ENCODE measurements at places on chromosomes 12 and 14.

DNA sequence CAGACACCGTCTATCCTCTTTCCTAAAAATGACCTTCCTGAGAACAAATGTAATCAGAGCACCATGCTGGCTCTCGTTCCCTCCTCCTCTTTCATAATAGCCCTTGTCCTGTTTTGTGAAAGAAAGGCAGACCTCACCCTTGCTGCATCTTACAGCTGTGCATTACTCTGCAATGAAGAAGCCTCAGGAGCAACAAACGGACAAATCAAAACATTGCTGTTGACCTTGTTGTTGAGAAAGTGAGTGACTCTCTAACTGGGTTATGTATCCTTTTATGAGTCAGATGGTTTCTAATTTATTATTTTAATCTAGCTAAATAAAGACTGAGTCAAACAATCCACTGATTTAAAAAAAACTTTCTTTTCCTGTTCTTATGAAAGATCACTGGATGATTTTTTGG, 180.9 kb downstream of the RPS29 start:
- no peak for DNase-seq

DNA sequence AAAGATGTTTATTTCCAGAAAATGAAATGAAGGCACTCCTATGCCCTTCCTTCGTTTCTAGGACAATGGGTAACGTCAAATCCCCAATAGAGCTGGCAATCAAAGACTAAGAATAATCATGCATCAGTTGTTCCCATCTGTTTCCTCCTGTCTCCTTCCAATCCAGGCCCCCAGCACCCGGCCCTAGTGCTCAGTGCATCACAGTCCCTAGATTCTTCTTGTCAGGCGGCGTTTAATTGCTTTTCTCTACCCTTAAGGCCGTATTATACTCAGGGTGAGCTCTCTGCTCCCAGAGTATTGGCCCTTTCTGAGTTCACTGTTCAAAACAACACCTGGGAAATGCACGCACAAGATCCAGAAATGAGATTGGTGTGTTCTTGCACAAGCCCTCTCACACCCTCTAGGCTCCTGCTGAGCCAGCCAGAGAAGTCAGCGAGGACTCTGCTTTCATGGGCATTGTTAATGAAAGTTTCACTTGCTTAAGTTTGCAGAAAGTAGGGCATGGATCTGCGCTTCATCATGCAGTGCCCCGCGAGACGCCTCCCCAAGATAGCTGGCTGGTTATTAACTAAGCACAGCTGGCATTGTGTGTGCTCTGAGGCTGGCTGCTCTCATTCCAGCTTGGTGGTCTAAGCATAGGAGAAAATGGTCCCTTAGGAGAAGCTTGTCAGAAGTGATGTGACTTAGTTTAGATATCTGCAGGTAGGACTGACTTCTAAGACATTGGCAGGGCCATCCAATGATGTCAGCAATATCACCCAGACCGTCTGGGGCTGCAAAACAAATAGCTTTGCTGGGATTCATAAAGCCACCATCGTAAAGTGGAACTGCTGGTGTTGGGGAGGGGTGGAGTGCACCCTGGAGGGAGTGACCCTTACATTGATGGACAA, 28.7 kb downstream of the CRACR2A start:
- DNase-seq = no peak

GRCh38 chr12:49109641-49110463, 795 bp downstream of the LMBR1L start:
- peak; percentile 32 for DNase-seq

DNA sequence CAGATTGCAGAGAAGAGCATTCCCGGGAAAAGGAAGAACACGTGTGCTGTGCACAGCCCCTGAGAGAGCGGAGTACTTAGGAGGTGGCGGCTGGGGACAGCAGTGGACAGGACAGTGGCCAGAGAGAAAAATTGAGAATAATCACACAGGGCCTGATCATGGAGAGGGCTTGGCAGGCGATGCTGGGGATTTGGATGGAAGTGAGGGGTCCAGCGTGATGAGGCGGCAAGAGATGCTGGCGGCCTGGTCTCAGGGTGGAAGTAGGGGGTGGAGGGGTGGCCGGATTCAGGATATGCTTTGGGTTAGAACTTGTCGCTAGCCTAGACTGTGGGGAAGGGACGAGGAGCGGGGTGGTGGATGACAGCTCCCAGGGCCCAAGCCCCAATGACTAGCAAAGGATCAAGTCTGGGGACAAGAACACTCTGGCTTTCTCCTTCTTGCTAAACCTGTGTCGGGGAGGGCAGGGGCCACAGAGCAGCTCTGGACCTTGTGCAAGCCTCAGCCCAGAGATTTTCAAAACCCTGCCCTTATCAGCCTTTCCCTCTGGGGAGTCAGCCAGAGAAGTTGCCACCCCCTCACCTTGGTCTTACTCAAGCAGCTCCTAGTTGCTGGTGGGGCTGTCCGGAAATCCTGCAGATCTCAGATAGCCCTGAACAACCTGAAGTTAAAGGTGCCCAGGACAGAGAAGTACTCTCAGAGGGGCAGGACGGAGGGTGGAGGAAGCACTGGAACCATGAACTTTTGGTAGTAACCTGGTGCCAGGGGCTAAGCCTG, 1.3 kb downstream of the HVCN1 start:
- DNase-seq = no peak

DNA sequence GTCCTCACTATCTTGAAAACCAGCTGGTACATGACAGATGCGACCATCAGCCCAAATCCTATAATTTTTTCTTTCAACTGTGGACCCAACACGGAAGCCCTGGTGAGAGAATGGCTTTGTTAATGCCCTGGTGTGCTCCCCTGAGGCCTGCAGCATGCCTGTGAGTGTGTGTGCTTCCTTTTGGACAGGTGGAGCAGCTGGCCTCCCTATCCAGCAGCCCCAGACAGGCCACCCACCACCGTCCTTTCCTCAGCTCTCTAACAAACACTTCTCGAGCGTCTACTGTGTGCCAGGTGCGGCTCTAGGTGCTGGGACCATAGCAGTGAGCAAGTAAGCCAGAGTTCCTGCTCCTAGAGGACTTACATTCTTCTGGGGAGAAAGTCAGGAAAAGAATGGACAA, 78.9 kb upstream of the GZMB start:
- no peak for DNase-seq

DNA sequence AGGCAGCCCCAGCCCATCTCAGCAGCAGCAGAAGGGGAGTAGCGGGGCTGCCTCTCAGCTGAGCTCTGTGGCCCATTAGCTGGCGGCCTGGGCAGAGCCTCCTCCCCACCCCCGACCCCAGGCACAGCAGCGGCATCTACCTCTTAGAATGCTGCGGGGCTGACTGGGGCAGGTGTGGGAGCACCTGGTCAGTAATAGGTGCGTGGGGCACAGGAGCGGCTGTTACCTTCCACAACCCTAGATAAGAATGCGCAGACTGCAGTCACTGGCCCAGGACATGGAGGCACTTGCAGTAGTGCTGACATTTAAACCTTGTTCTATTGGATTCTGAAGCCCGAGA, 35.6 kb downstream of the SYNE3 start:
- no peak for DNase-seq

DNA sequence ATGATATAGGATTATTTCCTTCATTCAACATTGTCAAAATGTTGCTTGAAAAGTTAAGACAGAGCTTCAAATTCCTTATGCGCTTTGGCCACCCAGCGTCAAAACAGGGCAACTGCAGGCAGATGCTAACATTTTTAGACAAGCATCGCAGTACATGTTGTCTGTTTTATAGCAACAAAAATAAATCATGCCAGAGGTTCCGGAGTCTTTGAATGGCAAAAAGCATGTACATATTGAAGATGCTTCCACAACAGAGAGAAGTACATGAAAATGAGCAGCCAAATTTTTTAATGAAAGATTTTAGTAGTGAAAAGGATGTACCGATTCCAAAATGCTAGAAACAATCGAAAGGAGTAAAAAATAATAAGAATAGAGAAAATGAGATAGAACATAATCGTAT, 49.8 kb upstream of the USP15 start:
- DNase-seq = peak; percentile 49

DNA sequence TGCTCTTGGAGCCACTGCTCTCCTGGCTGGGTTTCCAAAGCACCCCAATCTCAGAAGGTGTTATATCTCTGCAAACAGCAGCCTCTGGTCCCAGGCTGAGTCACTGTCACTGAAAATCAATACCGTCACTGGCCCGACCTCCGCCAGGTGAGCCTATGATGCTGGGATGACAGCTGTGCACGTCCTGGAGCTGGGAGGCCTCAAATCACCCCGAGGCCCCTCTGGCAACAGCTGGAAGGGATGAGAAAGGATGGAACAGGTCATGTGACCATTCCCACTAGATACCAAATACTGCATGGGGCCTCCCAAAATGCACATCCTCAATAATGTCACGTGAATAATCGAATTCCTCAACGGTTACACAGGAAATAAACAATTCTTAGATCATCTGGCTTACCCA, 190.8 kb downstream of the TTC7B start:
- DNase-seq = no peak

DNA sequence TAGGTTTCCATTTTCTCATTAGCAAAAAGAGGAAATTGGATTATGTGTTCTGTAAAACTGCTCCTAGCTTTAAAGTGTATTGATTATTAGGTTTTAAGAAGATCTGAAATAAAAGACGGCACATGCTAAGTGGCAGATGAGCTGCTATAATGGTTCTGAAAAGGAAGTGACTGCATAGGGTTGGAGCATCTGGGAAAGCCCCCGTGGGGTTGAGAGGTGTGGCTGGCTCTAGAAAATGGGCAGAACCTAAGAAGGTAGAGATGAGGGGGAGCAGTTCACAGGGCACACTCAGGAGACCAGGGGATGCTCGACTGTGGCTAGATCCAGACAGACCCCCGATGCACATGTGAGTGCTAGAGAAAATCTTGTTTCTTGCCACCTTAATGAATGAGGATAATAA, 1.9 kb downstream of the IFNG-AS1 start:
- DNase-seq = peak; percentile 64

DNA sequence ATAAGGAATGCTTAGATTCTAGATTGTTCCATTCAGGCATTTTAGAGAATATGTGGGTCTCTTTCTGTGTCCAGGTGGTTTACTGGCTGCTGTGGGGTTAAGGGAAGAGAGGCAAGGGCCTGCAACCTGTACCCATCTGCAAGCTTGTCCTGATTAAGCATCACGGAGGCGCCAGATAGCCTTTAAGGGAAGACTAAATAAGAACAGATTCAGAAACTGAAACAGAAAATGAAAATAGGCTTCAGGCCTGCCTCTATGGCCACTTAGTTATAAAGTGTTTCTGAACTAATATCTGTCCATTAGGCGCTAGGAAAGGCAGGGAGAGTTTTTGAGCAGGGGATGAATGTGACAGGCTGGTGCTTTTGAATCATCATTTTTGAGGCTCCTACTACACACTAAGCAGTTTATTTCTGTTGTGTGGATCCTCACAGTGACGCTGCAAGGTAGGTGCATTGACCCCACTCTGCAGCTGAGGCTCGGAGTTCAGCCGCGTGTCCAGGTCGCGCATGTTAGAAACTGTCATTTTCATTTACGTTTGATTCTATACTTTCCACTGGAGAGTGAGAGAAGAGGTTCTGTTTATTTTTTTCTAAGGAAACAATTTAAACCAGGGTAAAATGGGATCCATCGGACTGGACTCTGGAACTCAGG, 47.4 kb downstream of the SLC6A12 start:
- DNase-seq = no peak

DNA sequence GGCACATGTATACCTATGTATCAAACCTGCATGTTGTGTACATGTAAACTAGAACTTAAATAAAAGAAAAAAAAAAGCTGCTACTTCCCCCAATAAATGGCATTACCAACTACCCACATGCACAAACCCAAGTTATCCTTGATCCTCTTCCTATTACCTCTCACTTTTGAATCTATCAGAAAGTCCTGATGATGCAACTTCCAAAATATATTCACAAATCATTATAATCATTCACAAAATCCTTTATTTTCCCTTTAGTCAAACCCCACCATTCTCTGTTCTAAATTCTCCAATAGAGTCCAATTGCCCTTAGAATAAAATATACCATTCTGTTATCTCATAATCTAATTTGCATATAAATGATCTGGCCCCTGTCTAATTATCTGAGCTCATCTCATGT, 92.0 kb downstream of the PLEKHG7 start:
- DNase-seq = no peak

DNA sequence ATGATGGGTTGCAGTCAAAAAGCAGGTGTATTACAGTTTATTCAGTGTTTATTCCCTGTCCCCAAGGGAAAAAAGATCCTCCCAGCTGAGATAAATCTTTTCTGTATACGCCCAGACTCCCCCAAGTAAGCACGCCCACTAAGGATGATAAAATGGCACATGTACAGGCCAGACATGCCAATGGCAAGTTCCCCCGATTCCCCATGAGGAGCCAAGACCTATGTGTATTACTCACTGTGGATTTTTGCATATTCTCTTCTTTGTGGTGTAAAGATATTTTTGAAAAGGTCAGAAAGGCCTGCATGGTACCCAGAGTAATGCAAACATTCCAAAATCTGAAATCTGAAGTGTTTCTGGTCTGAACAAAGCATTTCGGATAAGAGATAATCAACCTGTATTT, 22.2 kb downstream of the NR2C1 start:
- DNase-seq = no peak

- DNase-seq = peak; percentile 22
Measured at GRCh38 chr12:57521525-57522010, 1.1 kb upstream of the MBD6 start.

GRCh38 chr12:93229494-93230325, 148.0 kb upstream of the NUDT4 start:
- DNase-seq = no peak

GRCh38 chr12:74977832-74978481, 231.7 kb downstream of the KCNC2 start:
- no peak for DNase-seq

DNA sequence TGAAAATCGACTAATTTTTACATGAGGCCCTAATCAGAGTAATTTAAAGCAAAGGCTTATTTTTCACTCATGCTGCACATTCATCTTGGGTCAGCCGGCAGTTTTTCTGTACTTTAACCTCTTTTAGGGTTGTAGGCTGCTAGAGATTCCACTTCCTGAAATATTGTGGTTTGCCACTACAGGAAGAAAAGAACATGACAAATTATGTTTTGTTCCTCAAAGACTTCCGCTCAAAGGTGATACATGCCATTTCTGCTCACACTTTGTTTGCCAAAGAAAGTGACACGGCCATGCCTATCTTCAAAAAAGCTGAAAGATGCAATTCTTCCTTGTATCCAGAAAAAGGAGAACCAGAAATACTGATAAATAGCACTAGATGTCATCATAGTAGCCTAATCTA, 183.4 kb upstream of the PPFIA2 start:
- DNase-seq = peak; percentile 31

DNA sequence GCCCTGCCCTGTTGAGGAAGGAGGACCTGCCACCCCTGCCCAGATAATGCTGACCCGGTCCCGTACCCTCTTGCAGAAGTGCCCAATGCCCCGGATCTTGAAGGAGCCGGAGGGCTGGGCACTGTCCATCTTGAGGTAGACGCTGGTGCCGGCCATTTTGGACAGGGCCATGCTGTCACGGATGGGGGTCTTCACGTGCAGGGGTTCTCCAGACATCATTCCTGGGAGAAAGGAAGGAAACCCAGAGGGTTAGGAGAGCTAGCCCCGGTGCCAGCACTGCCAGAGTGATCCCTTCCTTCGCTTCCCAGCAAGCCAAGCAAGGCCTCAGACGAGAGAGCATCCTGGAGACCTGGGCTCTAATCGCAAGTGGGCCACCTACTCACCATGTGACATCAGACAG, 4.2 kb downstream of the SDS start:
- no peak for DNase-seq
